ENCODE measurements at places on chromosomes 2 and 18.

- no peak for DNase-seq
Measured at GRCh38 chr2:30038419-30038818, 108.4 kb upstream of the YPEL5 start.

- no peak for DNase-seq
Measured at GRCh38 chr2:1804351-1804771, 60.0 kb upstream of the PXDN start.

DNA sequence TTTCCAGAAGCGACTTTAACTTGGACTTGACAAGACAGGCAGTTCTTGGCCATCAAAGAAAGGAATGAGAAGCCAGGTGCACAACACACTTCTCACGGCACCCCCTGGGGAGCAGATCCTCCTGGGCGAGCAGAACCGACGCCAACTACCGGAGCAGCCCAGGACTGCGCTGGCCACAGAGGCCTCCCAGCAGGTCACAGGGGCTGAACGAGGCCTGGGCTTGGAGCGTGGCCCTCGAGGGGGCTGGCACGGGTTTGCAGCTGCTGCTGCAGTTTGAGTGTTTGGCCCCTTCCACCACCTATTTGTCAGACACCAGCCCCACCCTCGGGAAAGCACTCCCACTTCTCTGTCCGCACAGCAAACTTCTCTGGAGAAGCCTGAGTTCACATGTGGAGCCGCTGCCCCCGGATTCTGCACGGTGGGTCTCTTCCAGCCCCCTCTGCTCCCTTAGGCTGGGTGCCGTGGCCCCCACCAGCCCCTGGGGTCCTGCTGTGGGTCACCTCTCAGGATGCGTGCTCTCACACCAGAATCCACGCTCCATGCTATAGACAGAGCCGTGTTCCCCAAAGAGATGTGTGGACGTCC is 306.7 kb upstream of the SALL3 start:
- DNase-seq, result peak; percentile 36

- DNase-seq, result no peak
Measured at GRCh38 chr2:19137433-19137832, 221.0 kb downstream of the OSR1 start.

GRCh38 chr2:85813982-85814801 is 60.4 kb downstream of the ATOH8 start:
- DNase-seq, result peak; percentile 91

Data from kidney (tissue), 22 donors.